Pons (tissue), 1 donor: ENCODE measurements at places on chromosomes 3 and 15.
A peak's percentile ranks its signal among the peaks of the same experiment; 100 is the strongest.

- DNase-seq = no peak
These were observed 2.1 kb downstream of the MYD88 start for GRCh38 chr3:38140326-38141172.

GRCh38 chr3:119500901-119501300 lies 2.6 kb downstream of the TIMMDC1 start:
- no peak for DNase-seq

DNA sequence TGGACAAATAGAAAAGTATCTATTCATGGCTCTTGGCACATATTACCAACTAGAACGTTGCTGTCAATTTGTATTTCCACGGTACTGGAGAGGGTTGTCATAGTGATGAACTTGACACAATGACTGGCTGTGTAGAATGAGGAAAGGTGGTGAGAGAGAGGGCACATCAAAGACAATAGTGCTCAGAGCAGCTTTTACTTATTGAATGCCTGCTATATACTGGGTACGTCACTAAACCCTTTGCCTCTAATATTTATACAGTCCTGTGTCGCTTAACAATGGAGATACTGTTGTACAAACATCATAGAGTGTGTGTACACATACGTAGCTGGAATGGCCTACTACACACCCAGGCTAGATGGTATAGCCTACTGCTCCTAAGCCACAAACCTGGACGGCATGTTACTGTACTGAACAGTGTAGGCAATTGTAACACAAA lies 8.3 kb downstream of the TMPRSS7 start:
- peak; percentile 13 for DNase-seq

DNA sequence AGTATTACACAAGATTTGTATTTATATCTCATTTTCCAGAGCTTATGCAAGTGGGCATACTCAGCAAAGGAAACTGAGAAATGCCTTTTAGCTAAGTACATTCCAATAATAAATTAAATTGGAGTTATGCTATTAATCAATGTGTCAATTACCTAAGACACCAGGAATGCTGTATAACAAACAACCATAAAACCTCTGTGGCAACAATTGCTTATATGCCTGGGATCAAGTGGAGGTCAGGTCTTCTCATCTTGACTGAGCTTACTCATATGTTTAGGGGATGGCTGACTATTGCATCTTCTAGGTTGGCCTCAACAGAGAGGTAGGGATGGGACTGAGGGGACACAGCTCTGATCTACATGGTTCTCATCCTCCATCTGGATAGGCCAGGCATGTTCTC lies 30.7 kb downstream of the CD200R1L start:
- no peak for DNase-seq

- DNase-seq = no peak
These were observed 121.0 kb upstream of the CDIN1 start for GRCh38 chr15:36458411-36458810.

DNA sequence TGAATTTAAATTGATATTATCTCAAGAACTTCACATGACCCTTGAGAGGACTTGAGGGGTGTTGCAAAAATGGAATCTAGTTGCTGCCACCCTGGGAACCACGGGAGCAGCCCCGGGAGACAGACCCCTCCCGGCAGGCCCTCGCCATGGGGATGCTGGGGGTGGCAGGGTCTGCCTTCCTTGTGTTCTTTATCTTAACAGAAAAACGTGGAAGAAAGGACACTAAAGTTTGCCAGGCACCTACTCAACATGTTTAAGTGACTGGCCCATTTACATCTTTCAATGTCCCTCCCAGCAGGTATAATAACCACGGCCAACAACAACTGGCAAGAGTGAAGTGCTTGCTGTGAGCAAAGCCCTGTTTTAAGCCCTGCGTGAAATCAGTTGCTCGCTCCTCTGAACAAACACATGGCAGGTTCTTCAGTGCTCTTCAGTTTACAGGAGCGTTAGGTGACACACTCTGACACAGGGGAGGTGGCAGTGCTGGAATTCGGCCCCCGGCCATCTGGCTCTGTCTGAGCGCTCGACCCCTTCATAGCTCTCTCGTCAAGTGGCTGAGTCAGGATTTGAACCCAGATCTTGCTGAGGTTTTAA lies 112.5 kb downstream of the ASB7 start:
- no peak for DNase-seq

GRCh38 chr3:164230385-164231094 lies 847.8 kb downstream of the SI start:
- no peak for DNase-seq

GRCh38 chr3:41148901-41149300 lies 50.4 kb upstream of the CTNNB1 start:
- DNase-seq = no peak

GRCh38 chr15:43194795-43195194 lies 9.6 kb downstream of the CCNDBP1 start:
- DNase-seq = no peak

- peak; percentile 53 for DNase-seq
These were observed 230.4 kb upstream of the CHRM5 start for GRCh38 chr15:33737687-33738601.

- DNase-seq = peak; percentile 90
These were observed 130.5 kb upstream of the EIF1B start for GRCh38 chr3:40179016-40179415.

GRCh38 chr3:143727391-143727790 lies 120.9 kb downstream of the SLC9A9 start:
- DNase-seq = no peak

GRCh38 chr3:141965471-141965870 lies 89.0 kb downstream of the ATP1B3 start:
- no peak for DNase-seq
